Non-pigmented ciliary epithelial cell (primary cell): ENCODE measurements at places on chromosomes 7 and 10.
A peak's percentile ranks its signal among the peaks of the same experiment; 100 is the strongest.

DNA sequence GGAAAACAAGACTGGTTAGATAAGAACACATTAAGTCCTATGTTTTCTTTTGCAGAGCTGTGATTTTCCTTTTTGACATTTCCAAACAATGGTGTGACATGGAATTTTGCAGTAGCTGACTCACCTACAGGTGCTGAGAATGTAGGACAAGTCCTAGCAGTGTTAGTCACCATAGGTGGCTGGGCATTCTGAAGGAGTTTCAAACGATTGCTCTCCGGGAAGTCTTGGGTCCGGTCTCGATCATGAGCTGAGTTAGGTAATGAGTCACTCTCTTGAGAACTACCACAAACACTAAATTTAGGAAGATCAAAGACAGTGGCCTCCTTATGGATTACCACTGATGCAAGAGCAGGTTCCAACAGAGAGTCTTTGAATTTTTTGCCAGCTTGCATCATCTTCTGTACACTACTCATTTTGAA lies 3.6 kb downstream of the FIGNL1 start:
- peak; percentile 90 for DNase-seq

DNA sequence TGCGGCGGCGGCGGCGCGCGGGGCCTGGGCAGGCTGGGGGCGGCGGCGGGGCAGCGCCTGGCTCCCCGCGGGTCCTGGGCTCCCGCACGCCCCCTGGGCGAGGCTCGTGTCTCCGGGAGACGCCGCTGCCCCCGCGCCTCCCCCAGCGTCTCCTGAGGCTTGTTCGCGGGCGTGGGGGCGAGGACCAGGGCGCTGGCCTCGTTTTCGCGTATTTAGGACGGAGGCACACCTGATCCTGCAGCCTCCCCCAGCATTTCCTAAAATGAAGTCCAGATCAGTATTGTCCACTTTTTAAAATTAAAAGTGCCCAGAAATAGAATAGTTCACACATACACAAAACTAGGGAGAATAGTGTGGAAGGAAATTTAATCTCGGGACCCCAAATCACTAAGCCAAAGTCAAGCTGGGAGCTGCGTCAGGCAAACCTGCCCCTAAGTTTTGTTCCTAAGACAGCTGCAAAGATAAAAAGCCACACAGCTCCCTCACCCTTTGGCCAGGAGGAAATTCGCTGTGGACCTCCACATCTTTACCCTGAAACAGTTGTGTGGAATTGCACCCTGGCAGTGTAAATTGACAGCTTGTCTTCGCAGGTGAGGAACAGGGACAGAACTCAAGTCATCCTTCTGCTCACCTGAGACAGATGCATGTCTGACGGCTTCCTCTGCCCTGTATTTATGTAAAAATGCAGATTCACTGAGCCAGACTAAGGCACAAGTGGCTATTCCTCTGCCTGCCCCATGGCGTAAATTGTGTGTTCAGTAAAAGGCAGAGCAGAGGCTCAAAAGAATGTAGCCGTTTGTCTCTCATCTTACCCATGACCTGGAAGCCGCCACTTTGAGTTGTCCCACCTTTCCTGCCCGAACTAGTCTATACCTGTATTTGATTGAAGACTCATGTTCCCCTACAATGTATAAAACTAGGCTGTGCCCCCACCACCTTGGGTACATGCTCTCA lies 740 bp downstream of the GALNT11 start:
- DNase-seq, result no peak

- peak; percentile 74 for DNase-seq
These were observed 153.7 kb downstream of the DNAJB6 start for GRCh38 chr7:157490465-157490912.

- DNase-seq, result no peak
These were observed 23.5 kb downstream of the NACAD start for GRCh38 chr7:45065031-45065995.

- no peak for DNase-seq
These were observed 173.7 kb downstream of the POM121L12 start for GRCh38 chr7:53209129-53209528.

GRCh38 chr10:71156436-71156835 lies 55.9 kb upstream of the UNC5B start:
- no peak for DNase-seq

- DNase-seq, result no peak
These were observed 612.9 kb downstream of the DNAJB6 start for GRCh38 chr7:157949711-157950110.

DNA sequence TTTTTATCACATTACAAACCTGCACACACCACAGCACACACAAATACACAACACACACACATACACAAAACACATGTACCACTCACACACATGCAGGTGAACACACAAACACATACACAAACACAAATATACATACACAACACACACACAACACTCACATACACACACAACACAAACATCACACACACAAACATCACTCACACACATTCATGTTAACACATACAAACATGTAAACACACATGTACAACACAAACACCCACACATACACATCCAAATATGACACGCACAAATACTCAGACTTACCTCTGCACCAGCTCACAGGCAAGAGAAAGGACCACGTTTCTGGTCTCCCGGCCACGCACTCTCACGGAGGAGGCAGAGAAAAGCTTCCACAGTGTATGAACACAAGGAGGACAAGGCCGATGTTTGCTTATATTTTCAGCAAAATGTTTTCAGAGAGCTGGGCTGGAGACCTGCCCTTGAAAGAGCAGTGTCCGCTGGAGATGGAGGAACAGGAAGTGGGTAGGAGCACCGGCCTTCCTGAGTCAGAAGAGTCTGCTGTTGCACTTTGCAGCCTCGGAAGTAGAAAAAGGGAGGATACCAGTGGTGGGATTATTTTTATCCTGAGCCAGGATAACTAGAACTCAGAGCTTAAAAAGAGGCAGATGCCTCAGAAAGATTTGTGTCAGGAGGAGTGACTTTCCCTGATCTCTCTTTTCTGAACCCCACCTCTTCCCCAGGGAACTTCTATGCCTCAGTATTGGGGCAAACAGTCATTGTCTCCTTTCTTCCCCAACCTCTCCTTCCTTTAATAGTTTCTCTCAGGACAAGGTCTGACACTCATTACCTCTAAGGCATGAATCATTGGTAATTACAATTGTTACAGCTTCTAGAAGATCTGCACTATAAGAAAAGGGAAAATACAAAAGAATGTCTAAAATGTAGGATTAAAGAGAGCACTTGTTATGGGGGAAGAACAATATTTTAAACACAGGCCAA lies at the start of gene GIMAP6:
Gene GIMAP6, minus strand, starts transcription at position 520 of the 999 bp plus-strand sequence. CDS start 2,243 bp downstream, outside the sequence.
- DNase-seq, result no peak

- peak; percentile 26 for DNase-seq
These were observed 45.4 kb upstream of the MBL2 start for GRCh38 chr10:52818019-52818418.

DNA sequence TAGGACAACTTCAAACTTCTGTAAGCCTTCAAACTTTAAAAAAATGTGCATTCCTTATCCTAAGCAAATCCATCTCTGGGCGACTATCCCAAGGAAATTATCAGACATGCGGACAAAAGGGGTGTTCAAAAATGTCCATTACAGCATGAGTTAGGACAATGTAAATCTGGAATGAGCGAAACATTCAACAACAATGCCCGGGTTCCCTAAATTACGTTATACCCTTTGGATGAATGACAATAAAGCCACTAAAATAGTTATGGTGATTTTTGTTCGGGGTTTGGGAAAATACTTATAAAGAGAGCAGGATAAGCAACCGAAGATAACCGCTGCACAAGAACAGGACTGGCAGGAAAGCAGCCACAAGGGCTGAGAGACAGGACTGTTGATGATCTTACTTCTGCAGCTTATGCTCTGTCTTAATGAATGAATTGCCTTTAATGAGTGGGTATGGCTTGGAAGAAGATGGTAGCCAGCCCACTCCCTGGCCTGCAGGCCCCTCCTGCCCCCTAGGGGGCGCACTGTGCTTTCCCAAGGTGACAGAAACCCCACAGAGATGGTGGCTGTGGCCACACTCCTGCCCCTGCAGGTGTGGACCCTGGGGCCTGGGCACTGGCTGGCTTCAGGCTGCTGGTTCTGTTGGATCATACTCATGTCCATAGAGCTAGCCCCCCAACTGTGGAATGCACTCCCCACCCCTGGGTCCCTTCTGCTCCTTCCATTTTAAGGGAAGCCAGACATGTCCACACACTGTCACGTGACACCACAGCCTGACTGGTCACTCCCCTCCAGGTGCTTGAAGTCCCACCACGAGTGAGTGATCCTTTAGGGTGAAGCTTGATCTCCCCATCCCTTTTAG lies 45.0 kb downstream of the ZCCHC24 start:
- no peak for DNase-seq

DNA sequence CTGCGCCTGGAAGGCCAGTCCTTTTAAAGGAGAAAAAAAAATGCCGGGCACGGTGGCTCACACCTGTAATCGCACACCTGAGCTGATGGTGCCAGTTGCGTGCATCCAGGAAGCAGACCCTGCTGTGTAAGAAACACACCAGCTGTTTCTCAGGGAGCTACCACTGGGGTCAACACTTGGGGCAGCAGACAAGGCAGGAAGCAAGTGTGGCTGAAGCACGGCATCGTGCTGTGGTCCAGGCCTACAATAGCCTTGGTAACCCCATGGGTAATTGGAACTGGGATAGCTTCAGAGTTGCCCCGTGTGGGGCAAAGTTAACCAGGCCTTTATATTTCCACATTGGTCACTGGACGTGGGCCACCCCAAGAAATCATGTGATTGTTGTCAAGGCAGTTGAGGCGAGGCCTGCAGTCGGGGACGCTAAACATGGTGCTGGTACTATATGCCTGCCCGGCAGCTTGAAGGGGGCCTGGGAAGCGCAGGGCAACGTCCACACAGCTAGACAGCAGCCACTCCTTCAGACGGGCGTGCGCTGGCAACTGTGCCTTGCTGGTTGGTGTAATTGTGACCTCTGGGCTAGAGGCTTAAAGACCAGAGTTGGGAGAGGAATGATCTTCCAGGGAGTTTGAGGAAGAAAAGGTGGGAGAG lies 2.5 kb upstream of the TACR2 start:
- no peak for DNase-seq

GRCh38 chr7:18727115-18727870 lies 231.7 kb downstream of the HDAC9 start:
- DNase-seq, result no peak

GRCh38 chr10:97278491-97278989 lies 13.9 kb downstream of the ARHGAP19 start:
- peak; percentile 76 for DNase-seq

- DNase-seq, result no peak
These were observed 138.5 kb downstream of the CPED1 start for GRCh38 chr7:121126801-121127534.

DNA sequence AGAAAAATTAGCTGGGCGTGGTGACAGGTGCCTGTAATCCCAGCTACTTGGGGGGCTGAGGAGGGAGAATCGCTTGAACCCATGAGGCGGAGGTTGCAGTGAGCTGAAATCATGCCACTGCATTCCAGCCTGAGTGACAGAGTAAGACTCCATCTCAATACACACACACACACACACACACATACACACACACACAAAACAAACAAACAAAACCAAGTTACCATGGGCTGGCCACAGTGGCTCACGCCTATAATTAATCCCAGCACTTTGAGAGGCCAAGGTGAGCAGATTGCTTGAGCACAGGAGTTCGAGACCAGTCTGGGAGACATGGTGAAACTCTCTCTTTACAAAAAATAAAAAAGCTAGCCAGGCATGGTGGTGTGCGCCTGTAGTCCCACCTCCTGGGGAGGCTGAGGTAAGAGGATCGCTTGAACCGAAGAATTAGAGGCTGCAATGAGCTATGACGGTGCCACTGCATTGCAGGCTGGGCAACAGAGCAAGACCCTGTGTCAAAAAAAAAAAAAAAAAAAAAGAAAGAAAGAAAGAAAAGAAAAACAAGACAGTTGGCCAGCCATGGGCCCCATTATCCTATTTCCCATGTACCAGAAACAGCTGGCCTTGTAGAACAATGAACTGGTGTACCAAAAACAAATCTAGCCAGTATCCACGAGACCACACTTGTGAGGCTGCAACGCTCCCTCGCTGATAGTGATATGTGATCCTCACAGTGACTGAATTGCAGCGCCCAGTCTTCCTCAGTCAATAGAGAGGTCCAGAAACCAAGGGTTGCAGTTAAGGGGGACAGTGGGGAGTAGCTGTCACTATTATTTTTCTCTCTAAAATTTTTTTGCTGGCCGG lies 6.6 kb upstream of the AGFG2 start:
- no peak for DNase-seq

GRCh38 chr7:89336121-89336520 lies 540.6 kb upstream of the TEX47 start:
- no peak for DNase-seq

GRCh38 chr10:132663666-132664365 lies 122.1 kb downstream of the NKX6-2 start:
- no peak for DNase-seq

DNA sequence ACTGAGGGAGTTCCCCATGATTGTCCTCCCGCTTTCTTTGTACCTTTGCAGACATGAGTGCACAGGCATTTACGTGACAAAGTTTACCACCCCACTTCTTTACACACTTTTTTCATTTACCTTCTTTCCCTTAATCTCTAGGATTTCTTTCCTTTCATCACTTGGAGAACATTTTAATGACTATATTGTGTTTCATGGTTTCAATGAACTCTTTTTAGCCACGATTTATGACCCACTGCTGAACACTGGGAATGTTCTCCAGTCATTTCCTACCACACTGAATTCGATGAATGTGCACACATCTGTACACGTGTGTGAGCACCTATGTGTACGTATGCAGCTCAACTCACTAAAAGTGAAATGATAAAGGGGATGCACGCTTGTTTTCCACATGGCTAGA lies 371.7 kb upstream of the IGFBP3 start:
- DNase-seq, result no peak

- DNase-seq, result no peak
These were observed 155.7 kb upstream of the RHEB start for GRCh38 chr7:151675196-151675920.

- no peak for DNase-seq
These were observed 242.3 kb downstream of the DYNC1I1 start for GRCh38 chr7:96014617-96015016.

- no peak for DNase-seq
These were observed 19.7 kb upstream of the PON2 start for GRCh38 chr7:95454438-95455045.

DNA sequence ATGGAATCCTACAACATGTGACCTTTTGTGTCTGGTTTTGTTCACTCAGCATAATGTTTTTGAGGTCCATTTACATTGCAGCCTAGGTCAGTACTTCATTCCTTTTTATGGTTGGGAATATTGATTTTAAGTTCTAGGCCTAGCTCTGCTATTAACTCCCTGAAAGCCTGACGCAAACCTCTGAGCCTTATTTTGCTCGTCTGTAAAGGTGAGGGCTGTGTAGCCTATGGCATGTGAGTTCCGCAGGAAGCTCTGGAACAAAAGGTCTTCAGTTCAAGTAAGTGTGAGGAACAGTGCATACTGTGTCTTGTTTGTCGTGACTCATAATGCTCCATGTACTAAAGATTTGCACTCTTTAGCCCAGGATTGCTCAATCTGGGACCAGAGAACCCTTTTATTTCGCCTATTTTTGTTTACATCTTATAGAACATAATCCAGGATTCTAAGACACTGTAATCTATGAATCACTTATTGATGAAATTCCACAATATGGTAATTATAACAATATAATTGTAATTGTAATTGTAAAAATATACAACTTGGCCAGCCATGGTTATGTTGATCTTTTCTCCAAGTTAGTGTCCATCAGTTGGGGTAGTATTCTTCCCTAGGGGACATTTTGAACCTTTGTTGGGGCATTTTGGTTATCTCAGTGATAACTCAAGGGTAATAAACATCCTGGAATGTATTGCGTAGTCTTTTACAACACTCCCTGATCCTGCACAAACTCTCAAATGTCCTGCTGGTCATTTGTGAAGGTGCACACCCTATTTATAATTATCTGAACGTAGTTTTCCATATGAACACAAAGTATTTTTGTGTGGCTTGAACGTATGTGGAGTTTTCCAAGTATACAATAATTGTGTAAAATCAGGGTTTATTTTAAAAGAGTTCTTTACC lies 184.7 kb downstream of the VTI1A start:
- DNase-seq, result no peak

GRCh38 chr7:41448104-41448503 lies 254.8 kb downstream of the INHBA start:
- DNase-seq, result no peak
